ENCODE measurements at places on chromosomes 7 and 10.

GRCh38 chr7:131071786-131072504 is 255.7 kb upstream of the MKLN1 start:
- DNase-seq, result no peak

GRCh38 chr7:158164101-158165095 is 423.2 kb downstream of the PTPRN2 start:
- no peak for DNase-seq

DNA sequence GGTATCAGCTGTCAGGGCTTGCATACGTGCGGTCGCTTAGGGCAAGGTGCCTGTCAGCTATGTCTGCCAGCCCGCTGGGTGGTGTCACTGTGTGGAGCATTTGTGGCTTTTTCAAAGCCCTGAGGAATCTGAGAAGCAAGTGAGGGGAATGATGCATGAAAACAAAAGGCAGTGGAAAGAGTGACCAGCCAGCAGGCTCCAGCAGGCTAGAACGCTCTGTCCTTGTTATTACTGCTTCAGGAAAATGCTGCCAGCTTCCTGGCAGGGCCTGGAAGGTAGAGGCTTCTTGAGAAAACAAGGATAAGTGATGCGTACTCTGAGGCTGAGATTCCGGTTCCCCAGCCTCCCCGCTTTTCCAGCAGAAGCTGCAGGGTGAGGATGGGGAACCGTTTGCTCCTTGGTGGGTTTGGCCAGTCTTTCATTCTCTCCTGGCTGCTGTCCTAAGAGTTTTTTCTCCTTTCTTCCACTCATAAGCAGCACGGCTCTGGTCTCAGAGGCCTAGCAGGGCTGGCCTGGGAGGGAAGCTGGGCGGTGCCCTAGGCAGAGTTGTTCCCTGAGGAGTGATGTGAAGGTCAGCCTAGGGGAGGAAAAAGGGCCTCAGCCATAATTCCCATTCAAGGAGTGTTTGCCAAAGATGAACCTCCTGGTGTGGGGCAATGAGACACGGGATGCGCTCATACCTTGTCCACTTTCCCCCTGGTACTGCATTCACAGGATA is 42.8 kb upstream of the MKLN1 start:
- DNase-seq, result no peak

- DNase-seq, result no peak
Observed at GRCh38 chr7:102914585-102914984, 1.8 kb downstream of the LRRC17 start.

GRCh38 chr7:140923358-140924006 is 1.2 kb downstream of the BRAF start:
- no peak for DNase-seq
